Activated CD8-positive, alpha-beta T cell treated with anti-CD3 and anti-CD28 coated beads, Interleukin-2, amount 10 ng/mL, durations not matched to agents 7 days and 5 days (primary cell): ENCODE measurements at places on chromosomes 16 and 17. TPM values are rescaled to one million over a fixed set of nuclear protein-coding genes. Genes with fewer than 3 reads are reported as not detected.

C17orf78 gene
- not detected for total RNA-seq

CLEC18B gene
- total RNA-seq, result 0.76 TPM

- peaks cover 42% of the 10 kb centered on the region for H3K36me3 ChIP-seq
- H3K27me3 ChIP-seq, result no peaks in the 10 kb centered on the region
- peaks cover 53% of the 10 kb centered on the region for H3K4me1 ChIP-seq
- H3K4me3 ChIP-seq, result no peak overlapping the region
- DNase-seq, result peak; percentile 55
- H3K27ac ChIP-seq, result no peak overlapping the region
These were observed 6.3 kb downstream of the ESRP2 start for GRCh38 chr16:68229431-68230175.

GRCh38 chr16:48317614-48318315 lies 67.4 kb downstream of the SIAH1 start:
- H3K4me1 ChIP-seq, result peaks cover 33% of the 10 kb centered on the region
- DNase-seq, result peak; percentile 36
- no peaks in the 10 kb centered on the region for H3K27me3 ChIP-seq
- H3K36me3 ChIP-seq, result peaks cover 45% of the 10 kb centered on the region
- peak overlapping the region; percentile 7 for H3K4me3 ChIP-seq

- no peak overlapping the region for H3K4me3 ChIP-seq
- H3K36me3 ChIP-seq, result peaks cover 5% of the 10 kb centered on the region
- DNase-seq, result no peak
- H3K4me1 ChIP-seq, result peaks cover 17% of the 10 kb centered on the region
- no peaks in the 10 kb centered on the region for H3K27me3 ChIP-seq
These were observed 54.8 kb downstream of the GPATCH8 start for GRCh38 chr17:44448412-44448811.

- no peak overlapping the region for H3K27ac ChIP-seq
- H3K36me3 ChIP-seq, result no peaks in the 10 kb centered on the region
- H3K4me1 ChIP-seq, result no peaks in the 10 kb centered on the region
- DNase-seq, result no peak
- no peak overlapping the region for H3K4me3 ChIP-seq
These were observed 19.3 kb downstream of the B9D1 start for GRCh38 chr17:19343256-19343630.

GRCh38 chr17:47776330-47777197 lies 43.5 kb downstream of the TBX21 start:
- DNase-seq, result peak; percentile 60
- no peak overlapping the region for H3K27ac ChIP-seq
- no peaks in the 10 kb centered on the region for H3K36me3 ChIP-seq
- peaks cover 49% of the 10 kb centered on the region for H3K27me3 ChIP-seq

DNA sequence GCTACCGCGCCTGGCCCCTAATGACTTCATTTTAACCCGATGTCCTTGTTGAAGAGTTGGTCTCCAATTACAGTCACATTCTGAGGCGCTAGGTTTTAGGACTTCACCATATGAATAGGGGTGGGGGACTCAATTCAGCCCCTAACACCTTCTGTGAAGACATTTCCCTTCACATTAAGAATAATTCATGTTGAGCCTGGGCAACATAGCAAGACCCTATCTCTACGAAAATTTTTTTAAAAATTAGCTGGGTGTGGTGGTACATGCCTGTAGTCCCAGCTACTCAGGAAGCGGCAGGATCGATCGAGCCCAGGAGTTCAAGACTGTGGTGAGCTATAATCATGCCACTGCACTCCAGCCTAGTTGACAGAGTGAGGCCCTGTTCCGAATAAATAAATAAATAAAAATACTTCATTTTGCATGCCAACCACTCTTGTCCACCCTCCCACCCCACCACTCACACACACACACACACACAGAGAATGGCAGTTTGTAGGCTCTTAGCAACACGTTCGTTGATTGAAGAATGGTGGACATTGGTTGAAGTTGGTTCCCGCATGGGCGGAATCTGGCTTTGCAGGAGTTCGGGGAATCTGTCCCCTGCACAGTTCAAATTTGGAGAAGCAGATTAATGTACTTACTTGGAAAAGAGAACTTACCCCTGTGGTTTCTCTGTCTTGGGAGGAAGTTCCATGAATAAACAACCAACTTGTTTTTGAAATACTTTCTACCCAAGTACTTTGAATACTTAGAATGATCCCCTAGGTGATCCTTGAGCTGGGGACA lies 27.8 kb upstream of the TVP23A start:
- no peak overlapping the region for H3K4me3 ChIP-seq
- H3K36me3 ChIP-seq, result no peaks in the 10 kb centered on the region
- H3K4me1 ChIP-seq, result no peaks in the 10 kb centered on the region
- no peak overlapping the region for H3K27ac ChIP-seq
- no peak for DNase-seq
